ENCODE measurements at places on chromosomes 11 and 22.

- DNase-seq, result no peak
Measured at GRCh38 chr22:39029227-39029626, 8.3 kb downstream of the APOBEC3D start.

- DNase-seq, result no peak
Measured at GRCh38 chr22:41445129-41446056, 1.2 kb downstream of the TOB2 start.

- DNase-seq, result no peak
Measured at GRCh38 chr11:35971841-35972422, 28.1 kb downstream of the LDLRAD3 start.

GRCh38 chr22:45538281-45538680 is 35.6 kb downstream of the FBLN1 start:
- DNase-seq, result no peak

- no peak for DNase-seq
Measured at GRCh38 chr22:41132550-41132949, 40.2 kb downstream of the EP300 start.

- DNase-seq, result no peak
Measured at GRCh38 chr22:43118953-43119458, 8.5 kb downstream of the BIK start.

- no peak for DNase-seq
Measured at GRCh38 chr11:122633219-122633829, 22.2 kb upstream of the UBASH3B start.

GRCh38 chr11:17132654-17133053 is 55.2 kb upstream of the RPS13 start:
- no peak for DNase-seq

DNA sequence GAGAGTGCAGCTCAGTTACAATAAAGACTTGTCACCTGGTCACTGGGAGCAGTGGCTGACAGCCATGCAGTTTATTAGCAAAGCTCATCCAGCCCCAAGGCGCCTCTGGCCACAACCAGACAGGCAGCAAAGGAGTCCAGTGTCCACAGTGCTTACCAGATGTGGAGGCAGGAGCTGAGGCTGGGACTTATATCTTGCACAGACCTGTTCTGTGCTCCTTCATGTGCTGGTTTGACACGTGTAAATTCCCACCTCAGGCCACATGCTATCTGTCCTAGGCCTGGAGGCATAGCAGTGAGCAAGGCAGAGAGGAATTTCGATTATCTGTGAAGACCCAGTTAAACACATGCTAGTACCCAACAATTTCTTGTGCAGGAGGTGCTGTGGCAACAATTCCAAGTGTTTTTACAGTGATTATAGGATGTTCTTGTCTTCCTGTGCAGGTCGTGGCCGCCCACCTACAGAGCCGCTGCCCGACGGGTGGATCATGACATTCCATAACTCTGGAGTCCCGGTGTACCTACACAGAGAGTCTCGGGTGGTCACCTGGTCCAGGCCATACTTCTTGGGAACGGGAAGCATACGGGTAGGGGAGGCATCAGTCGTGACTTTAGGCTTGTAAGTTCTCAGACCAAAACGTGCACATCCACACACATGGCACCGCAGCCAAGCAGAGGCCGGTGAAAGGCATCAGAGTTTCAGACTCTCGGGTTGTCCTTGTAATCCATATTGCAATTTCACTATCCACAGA is 9.4 kb downstream of the DGCR8 start:
- DNase-seq, result no peak

DNA sequence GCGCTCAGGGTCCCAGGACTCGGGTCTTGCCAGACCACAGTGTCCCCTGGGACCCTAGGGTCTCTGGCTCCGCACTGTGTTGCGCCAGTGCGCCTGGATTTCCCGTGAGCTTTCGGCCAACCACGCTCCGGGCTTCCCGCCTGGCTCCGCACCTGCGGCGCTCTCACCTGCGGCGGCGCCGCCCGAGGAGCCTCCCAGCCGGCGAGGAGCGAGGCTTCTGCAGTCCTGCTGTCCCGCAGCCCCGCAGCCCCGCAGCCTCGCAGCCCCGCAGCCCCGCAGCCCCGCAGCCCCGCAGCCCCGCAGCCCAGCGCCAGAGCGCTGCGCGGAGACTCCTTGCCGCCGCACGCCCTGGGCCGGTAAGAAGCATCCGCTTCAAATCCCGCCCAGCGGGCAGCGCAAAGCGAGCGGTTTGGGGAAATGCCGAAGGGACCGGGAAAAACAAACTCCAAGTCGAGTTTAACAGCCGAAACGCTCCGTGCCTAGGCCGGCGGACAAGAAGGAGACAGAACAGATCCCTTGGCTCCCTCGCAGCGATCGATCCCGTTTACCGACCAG is 939 bp downstream of the ALX4 start:
- no peak for DNase-seq

GRCh38 chr22:46432164-46433068 is 96.9 kb downstream of the TRMU start:
- DNase-seq, result no peak

GRCh38 chr11:117435326-117435725 is 107.7 kb downstream of the CEP164 start:
- no peak for DNase-seq

GRCh38 chr22:35705141-35705540 is 12.5 kb upstream of the APOL5 start:
- DNase-seq, result no peak

- no peak for DNase-seq
Measured at GRCh38 chr11:83568516-83568915, 282.3 kb upstream of the CCDC90B start.

DNA sequence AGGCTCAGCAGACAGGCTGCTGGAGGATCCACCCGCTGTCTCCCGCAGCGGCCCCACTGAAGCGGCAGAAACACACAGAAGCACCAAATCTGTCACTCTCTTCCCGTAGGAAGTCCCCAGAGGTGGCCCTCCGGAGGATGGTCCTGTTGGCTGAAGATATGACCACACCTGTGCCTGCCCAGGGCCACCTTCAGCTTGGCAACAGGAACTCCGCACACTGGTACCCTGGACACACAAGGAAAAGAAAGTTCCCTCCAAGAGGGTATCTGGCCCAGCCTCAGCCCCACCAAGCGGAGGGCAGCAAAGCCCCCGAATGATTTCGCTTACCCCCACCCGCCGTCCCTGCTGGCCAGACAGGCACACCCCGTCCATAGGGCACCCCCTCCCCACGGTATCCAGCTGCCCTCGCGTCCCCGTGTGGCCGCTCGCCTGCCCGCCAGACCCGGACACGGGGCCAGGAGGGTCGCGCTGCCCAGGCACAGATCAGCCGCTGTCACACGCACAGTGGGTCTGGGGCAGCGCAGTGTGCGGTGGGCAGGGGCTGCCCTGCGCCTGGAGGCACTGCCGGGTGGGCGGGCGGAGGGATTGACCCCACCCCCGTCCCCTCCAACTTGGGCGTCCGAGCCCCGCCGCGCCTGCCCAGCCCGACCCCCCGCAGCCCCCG is 7.0 kb downstream of the RASSF7 start:
- DNase-seq, result no peak

DNA sequence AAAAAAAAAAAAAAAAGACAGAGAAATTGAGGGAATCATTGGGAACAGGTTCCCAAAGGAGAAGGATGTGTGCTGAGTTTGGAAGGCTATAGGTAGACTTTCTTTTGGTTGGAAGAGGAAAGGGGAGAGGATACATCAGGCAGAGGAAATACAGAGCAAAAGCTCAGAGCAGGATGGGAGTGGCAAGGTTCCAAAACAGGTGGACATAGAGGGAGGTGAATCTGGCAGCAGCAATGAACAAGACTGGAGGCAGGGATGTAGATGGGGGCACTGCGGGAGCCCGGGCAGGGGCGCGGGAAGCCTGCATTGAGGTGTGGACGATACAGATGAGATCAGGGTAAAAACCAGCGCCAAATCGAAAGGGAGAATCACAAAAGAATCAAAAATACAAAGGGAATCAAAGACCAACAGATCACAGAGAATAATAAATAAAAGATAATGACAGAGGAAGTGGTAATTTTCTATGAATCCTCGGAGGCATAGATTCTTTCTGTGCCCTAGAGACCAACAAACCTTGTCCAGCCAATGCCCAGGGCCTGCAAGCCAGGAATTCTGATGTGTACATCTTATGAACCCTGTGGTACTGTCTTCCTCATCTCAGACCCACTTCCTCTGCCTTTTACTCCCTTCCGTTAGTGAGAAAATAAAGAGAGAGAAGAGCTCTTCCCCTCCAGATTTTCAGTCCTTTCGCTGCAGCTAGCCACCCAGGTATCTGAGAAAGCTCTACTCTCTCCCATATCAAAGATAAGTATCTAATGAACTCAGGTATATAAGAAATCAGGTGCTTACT is 70.3 kb downstream of the SLC1A2 start:
- DNase-seq, result no peak

DNA sequence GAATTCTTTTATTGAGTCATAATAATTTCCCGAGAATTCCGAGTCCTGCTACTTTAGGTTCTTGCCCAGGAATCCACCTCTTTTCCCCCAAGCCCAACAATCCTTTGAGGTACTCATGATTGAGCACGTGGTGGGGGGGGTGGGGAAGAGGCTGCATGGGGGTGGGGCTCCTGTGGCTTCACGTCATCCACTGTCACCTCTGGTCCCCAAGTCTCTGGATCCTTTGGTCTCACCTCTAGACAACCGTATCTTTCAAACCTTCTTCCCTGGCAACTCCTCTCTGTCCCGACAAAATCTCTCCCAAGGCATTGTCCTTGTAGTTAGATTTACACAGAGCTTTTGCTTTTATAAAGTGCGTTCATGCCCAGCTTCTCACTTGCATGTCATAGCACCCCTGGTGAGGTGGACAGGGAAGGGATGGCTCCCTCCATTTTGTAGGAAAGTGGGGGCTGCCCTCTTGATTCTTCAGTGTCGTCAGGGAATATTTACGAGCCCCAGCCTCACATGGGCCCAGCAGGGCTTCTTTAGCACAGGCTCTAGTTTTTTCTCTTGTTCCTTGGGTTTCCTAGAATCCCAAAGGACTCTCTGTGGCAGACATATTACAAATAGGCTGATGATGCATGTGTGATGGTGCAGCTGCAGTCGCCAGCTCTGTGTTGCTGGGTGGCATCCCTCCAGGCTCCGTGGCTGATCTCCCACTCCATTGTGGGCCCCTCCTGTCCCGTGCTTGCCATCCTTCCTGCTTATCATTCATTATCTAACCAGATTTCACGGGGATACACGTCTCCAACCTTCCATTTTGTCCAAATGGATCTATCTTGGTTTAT is 8.4 kb downstream of the UCP3 start:
- no peak for DNase-seq

- DNase-seq, result no peak
Measured at GRCh38 chr11:67419325-67420049, 4.0 kb downstream of the CARNS1 start.

- no peak for DNase-seq
Measured at GRCh38 chr11:3106736-3107524, 49.7 kb upstream of the CARS1 start.

- no peak for DNase-seq
Measured at GRCh38 chr11:59025097-59025496, 61.0 kb upstream of the GLYATL1B start.

Data from NCI-H1417 treated with DMSO at 0.1 percent for 48 hours (cell line).